Small intestine (tissue), 16 donors: ENCODE measurements at places on chromosomes 6 and 20.

DNA sequence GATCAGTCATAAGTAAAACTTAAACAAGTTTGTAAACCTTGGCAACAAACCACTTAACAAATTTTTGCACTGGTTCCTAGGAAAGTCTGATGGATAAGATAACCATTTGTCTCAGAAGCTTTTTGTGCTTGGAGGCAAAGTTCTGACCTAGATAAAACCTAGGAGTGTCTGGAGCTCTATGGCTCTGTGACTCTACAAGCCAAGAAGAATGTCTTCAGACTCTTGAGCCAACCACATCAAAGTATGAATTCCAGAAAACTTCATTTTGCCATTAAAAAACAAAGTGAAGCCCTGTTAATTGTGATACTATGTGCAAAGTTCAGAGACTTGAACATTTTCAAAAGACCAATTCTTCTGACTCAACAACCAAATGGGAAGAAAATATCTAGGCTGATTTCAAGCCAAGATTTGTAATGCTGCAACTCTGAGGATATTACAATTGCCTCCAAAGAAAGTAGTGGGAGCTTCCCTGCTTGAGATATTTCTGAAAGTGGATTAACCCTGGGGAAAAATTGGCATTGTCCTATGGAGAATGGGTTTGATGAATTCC lies 158.1 kb upstream of the FOXQ1 start:
- no peak for DNase-seq

DNA sequence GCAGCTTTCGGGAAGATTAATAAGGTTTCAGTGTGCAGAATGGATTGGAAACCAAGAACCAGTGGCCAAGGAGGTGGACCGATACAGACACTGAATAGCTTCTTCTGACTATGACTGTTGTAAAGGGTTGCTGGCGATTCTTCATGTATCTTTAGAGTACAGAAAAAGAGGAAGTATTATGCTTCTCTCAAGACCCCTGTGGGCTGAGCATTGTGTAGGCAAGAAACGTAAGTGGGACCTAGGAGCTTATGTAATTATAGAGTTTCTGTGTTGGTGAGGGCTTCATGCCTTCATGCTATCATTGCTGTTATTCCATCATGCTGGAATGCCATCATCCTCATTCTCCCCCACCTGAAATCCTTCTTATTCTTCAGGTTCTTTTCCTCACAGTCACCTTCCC lies 105.4 kb upstream of the AKIRIN2 start:
- no peak for DNase-seq

GRCh38 chr6:34362909-34363680 lies 29.4 kb downstream of the NUDT3 start:
- no peak for DNase-seq

- no peak for DNase-seq
Observed at GRCh38 chr6:109051301-109052017, 43.2 kb downstream of the SESN1 start.

DNA sequence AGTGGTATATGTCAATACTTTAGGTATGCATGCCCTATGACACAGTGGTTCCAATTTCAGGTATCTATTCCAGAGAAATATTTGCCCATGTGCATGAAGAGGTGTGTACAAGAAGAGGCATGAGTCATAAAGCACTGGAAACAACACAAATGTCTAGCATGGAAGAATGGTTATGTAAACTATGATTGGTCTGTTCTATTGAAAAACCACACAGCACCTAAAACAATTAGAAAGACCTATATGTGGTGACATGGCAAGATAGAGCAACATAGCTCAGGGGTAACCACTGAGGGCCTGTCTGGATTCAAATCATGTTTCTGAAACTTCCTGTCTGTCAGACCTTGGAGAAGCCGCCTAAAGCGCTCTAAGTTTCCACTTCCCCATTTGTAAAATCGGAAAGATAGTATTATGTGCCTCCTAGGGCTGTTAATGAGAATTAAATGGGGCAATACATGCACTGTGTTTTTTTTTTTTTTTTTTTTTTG lies 76.0 kb upstream of the SHLD1 start:
- no peak for DNase-seq

GRCh38 chr6:167129562-167129961 lies 6.7 kb downstream of the CCR6 start:
- DNase-seq: no peak

GRCh38 chr20:35510951-35511735 lies 18.3 kb downstream of the C20orf173 start:
- no peak for DNase-seq

DNA sequence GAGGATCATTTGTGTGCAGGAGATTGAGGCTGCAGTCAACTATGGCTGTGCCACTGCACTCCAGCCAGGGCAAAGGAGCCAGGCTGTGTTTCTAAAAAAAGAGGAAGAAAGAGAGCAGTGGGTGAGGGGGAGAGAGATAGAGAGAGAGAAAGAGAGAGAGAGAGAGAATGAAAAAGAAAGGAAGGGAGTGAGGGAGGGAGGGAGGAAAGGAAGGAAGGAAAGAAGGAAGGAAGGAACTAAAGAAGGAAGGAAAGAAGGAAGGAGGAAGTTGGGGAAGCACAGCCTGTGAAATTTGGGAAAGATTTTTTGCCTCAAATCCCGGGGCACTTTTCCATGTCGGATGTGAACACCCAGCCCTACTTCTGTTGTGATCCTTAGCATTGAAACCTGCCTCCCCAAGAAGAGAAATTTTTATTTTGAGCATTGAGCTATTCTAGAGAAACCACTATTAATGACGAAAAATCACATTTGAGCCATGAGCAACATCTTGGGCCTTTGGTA lies 57.8 kb downstream of the FOXA2 start:
- no peak for DNase-seq

DNA sequence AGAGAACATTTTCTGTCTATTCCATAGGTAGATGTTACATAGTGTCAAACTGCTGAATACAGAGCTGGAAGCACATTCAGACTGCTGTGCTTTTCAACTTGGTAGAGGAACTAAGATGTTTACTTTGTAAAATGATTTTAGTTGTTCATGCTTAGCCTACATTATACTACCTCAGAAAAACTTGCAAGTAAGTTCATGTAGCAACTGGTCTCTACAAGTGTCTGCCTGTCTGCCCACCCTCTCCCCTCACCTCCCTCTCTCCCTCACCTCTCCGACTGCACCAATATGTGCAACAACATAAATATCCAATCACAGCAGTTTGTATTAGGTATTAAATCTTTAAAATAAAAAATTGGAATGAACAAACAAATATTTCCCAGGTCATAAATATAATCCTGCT lies 25.3 kb downstream of the ELOVL4 start:
- DNase-seq: no peak

- peak; percentile 74 for DNase-seq
Observed at GRCh38 chr6:13229205-13230085, 98.9 kb downstream of the TBC1D7 start.

DNA sequence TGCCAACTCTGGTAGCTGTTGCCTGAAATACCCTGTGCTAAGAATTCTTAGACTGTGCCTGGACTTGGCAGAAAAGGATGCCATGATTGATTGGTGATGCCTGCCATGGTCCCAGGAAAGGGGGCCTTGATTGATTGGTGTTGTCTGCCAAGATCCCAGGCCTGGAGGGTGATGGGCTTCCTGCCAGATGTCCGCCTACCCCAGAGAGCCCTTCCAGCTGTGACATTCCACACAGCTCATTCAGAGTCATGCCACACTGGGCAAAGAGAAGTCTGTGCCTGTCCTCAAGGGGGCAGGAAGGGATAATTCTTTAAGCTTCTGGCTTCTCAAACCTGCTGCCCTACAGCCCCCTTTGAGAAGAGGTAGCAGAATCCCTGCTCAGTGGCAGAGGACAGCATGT lies 24.6 kb downstream of the RIMS4 start:
- no peak for DNase-seq

GRCh38 chr6:16470502-16471221 lies 232.3 kb downstream of the GMPR start:
- DNase-seq: no peak

DNA sequence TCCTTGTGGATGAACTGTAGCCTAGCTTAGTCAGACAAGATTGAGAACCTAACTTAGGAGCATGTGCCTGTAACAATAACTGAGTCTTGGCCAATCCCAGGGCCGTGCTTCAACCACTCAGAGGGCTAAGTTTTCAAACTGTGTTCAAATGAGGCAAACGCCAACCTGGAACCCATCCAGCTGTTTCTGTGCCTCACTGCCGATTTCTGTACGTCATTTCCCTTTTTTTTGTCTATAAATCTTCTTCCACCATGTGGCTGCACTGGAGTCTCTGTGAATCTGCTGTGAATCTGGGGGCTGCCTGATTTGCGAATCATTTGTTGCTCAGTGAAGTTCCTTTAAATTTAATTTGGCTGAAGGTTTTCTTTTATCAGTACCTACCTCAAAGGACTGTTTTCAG lies 115.0 kb upstream of the CHD6 start:
- no peak for DNase-seq

DNA sequence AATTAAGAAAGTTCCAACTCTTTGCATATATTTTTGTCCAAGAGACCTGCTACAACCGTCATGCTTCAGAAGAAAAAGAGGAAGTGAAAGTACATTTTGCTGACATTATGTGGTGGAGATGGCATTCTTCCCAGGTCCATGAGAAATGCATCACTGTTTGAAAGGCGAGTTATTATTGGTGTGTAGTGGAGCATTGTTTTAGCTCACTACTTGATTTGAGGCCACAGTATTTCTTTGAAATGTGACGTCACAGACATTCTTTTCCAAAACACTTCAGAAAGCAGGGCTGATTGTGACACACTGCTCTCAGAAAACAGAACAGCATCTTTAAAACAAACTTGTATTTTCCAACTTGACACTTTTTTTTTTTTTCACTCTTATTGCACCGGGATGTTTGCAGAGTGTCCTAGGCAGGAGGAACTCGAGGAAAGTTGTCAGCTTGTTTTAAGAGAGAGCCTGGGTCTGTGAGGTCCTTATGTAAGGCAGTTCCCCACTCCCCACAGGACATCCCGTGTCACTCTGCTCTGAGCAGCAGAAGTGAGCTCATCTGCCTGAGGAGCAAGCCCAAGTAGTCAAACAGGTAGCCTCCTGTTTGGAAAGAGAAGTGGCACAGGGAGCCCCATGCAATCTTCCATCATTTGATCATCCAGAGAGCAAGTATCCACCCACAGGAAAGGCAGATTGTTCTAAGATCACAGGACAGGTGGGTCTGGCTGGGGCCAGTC lies 1.1 kb downstream of the SPTLC3 start:
- DNase-seq: peak; percentile 68

DNA sequence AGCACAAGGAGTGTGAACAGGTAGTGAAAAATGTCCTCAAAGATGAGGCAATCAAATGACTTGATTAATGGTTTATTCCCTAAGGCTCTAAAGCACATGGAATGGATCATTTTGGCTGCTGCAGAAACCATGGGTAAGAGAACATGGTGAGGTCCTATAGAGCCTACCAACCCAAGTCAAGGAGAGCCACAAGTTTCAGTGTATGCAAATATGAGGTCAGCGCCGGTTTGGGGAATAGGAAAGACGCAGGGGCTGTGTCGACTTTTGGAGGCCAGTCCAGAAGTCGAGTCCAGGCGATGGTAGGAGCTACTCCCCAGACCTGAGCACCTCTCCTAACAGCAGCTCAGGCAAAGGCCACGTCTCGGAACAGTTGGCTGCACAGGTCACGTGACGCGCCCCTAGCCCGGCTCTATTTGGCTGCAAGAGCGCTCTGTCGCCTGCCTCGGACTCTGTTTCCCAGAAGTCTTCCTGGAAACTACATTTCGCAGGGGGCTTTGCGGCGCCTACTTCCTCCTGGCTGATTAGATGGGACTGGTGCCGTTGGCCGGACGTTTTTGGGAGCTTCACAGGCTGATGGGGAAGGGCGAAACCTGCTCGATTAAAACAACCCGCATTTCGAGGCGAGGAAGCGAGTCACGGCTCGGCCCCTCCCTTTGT lies 74.4 kb upstream of the CHD6 start:
- peak; percentile 77 for DNase-seq

DNA sequence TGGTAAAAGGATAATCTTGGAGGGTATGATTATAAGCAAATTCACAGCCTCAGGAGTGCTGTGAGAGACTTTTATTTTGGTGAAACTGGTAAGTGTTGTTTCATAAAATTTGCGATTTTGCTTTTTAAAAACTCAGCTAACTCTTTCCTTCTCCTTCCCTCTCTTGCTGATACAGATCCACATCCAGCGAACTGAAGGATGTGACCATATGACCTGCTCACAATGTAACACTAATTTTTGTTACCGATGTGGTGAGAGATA lies 77.2 kb upstream of the TPD52L1 start:
- no peak for DNase-seq

GRCh38 chr6:44954281-44954680 lies 373.8 kb upstream of the RUNX2 start:
- DNase-seq: no peak

DNA sequence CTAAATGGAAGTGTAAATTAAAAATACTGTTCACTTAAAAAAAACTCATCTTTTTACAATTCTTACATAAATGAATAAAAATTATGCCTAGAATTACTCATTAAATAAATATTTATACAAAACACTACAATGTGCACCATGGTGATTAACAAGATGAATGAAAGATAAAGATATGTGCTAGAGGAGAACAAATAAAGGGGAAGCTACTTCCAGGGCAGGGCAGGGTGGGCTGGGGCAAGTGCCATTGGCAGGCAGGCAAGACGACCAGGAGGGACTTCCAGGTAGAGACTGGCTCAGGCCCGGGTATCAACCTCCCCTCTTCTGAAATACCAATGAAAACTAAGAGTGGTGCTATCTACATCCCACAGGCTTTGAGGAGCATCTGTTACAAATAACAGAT lies 20.4 kb downstream of the PREP start:
- DNase-seq: no peak

- no peak for DNase-seq
Observed at GRCh38 chr6:5178806-5179205, 81.9 kb downstream of the LYRM4 start.
